ENCODE measurements at places on chromosomes 3 and 15.

DNA sequence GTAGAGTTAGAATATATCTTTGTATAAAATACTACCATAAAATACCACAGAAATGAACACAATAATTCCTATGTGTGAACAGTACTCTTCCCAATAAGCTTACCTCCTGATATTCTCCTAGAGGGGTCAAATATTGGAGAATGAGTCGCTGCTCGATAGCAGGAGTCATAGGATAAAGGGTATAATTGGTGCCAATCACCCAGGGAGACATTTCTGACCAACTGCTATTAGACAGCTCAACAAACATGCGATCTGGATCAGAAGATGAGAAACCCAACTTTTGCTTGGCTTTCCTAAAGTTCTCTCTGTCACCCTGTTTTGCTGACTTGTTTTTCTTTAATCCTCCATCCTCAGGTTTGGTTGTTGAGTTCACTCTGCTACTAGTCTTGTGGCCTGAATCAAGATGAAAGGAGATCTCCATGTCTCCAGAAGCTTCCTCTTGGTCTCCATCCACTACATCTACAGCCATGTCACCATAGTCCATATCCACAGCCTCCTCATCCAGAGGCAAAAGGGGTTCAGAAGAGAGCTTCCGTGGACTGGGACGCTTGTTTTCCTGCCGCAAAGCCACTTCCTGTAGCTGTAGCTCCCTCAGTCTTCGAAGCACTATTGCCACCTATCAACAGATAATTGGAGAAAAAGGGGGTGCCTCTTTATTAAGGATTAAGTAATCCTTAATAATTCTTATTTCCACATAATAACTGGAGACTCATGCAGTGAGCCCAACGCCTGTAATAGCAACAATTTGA, 50.4 kb downstream of the RBM15B start:
- no peaks in the 10 kb centered on the region for H3K27me3 ChIP-seq
- H3K27ac ChIP-seq = no peak overlapping the region

DNA sequence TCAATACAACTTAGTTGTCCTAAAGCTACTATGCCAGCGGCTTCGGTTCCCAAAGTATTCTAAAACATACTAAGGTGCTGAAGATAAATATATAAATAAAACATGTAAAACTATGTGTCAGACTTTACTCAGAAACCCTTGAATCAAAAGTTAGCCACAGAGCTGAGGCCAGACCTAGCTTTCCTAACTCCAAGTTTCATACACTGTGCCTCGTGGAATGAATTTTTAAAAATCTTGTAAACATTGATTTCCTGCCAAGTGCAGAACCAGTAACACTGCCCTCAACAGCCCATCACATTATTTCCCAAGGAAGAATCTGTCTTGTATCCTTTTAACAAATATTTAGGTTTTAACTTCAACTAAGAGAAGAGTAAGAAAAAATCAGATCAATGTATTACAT, 36.4 kb downstream of the TAMM41 start:
- H3K36me3 ChIP-seq = peaks cover 67% of the 10 kb centered on the region
- H3K4me3 ChIP-seq = no peak overlapping the region
- no peaks in the 10 kb centered on the region for H3K27me3 ChIP-seq

GRCh38 chr3:18443665-18444594, 18.8 kb upstream of the SATB1 start:
- H3K4me1 ChIP-seq = peaks cover 27% of the 10 kb centered on the region
- peaks cover 66% of the 10 kb centered on the region for H3K27me3 ChIP-seq
- DNase-seq = peak; percentile 12

DNA sequence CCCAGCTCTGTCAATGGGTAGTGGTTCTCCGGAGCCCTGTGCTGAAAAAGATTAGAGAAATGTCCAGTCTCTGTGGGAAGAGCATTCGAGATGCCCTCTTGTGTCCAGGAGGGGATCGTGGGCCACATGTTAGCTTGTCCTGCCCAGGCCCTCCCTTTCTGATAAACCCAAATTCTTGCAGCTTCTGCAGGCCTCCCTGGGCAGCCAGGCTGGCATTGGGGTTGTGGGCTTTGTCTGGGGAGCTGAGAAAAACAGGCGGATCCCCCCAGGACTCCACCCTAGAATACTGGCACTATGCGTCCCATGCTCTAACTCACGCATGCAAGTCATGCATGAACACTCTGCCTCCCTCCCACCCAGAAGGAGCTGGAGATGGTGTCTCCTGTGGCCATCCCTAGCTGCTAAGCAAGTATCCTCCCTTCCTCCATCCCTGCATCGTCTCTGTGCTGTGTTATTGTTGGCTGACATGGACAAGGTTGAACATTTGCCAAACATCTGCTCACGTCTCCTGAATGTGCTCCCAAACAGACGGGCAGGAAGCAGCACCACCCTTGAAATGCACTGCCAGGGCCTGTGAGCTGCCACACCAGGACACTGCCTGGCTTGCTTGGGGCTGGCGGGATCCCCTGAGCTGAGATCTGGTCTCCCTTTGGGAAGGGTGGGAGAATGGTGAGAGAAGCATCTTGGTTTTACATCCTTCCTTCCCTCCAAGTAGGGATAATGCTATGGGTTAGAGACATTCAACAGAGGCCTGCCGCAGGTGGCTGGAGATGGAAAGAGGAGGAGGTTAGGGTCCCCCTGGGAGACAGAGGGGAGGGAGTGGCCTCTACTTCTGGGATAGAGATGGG, 26.5 kb downstream of the CFAP161 start:
- no peak overlapping the region for H3K4me3 ChIP-seq
- DNase-seq = peak; percentile 65

GRCh38 chr3:156665291-156665690, 9.1 kb upstream of the TIPARP start:
- no peaks in the 10 kb centered on the region for H3K36me3 ChIP-seq
- H3K27ac ChIP-seq = no peak overlapping the region
- peaks cover 7% of the 10 kb centered on the region for H3K4me1 ChIP-seq
- H3K4me3 ChIP-seq = no peak overlapping the region

DNA sequence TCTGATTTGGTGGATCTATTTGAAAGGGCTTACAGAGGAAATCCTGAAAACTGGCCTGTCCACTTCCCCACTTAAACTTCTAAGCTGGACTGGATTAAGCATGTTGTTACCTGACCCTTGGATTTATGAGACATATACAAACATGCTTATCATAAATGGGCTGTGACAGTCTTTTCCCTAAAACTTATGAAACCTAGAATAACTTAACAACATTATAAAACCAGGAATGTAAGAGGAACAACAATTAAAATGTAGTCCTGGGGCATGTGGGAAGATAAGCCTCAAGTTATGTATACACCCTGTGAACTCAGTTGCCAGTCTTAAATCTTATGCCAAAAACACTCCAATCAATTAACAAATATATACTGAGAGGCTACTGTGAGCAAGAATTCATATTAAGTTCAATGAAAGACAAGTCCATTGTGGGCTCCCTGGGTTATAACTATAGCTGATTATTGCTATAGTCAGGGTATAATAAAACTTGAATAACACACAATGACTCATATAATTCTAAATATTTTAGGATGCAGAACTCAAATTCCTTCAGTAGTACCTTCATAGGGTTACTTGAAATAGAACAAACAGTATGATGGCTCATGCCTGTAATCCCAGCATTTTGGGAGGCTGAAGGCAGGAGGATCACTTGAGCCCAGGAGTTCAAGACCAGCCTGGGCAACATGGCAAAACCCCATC, 87.2 kb upstream of the PPIB start:
- DNase-seq = no peak
- H3K4me3 ChIP-seq = no peak overlapping the region
- H3K4me1 ChIP-seq = peaks cover 33% of the 10 kb centered on the region
- H3K27ac ChIP-seq = no peak overlapping the region
- H3K36me3 ChIP-seq = no peaks in the 10 kb centered on the region
- H3K27me3 ChIP-seq = no peaks in the 10 kb centered on the region

DNA sequence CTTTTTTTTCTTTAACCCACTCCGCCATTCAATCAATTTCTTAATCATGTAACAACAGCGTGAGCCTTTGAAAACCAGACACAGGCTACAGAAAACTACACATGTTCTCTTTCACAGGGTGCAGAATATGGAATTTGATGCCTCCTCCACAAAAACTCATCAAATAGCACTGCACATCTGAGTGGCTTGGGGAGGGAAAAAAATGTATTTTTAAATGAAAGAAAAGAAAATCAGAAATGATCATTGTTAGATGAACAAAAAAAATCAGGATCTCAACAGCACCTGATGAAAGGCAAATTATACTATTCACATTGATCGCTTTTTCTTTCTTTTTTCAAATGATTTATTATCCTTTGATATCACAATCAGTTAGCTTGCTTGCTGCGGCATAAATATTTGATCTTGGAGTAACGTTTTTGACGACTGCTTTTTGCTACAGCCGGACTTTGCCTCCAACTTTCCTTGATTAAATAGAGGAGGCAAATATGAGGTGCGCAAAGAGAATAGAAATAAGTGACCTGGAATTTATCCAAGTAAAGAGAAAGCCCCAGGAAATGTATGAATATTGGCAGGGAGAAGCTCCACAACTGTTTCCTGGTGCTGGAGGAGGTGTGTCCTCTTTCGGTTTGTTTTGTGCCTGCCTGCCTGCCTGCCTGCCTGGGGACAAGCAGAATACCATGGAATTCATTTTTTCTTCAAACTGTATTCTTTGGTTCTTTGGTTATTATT, 63.1 kb downstream of the EDEM1 start:
- no peak overlapping the region for H3K27ac ChIP-seq
- peaks cover 8% of the 10 kb centered on the region for H3K27me3 ChIP-seq
- no peak for DNase-seq
- H3K4me3 ChIP-seq = peak overlapping the region; percentile 38
- no peaks in the 10 kb centered on the region for H3K36me3 ChIP-seq
- no peaks in the 10 kb centered on the region for H3K4me1 ChIP-seq

DNA sequence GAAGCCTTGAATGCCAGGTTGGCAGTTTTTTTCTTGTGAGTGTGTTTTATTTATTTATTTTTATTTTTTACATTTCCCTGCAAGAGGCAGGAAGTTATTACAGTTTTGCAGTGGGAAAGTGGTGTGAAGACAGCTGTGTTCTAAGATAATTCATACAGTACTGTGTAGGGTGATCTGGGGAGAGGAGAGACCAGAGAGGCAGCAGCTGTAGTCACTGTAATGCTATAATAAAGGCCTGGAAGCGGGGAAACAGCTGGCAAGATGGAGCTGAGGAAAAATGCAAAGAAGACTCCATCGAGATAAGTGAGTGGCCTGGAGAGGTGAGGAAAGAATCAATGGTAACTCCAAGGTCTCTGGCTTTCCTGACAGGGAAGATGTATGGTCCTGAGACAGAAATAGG, 23.1 kb downstream of the CNTN3 start:
- H3K36me3 ChIP-seq = no peaks in the 10 kb centered on the region
- no peaks in the 10 kb centered on the region for H3K27me3 ChIP-seq
- no peak overlapping the region for H3K4me3 ChIP-seq
- no peaks in the 10 kb centered on the region for H3K4me1 ChIP-seq
- DNase-seq = no peak

DNA sequence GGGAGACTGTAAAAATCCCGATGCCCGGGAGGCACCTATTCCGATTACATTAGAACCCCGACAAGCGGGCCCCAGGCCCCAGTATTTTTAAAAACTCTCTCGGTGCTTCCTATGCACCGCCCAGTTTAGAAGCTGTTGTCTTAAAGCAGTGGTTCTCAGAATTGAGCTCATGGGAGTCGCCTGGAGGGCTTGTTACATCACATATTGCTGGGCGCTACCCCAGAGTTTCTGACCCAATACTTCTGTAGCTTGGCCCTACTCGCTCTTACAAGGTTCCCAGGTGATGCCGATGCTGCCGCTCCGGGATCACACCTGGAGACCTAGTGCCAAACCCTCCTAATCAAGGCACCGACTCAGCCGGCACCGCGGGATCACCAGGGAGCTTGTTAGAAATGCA, 35.2 kb downstream of the CPN2 start:
- no peak overlapping the region for H3K27ac ChIP-seq
- H3K36me3 ChIP-seq = peaks cover 4% of the 10 kb centered on the region
- H3K4me1 ChIP-seq = peaks cover 28% of the 10 kb centered on the region

DNA sequence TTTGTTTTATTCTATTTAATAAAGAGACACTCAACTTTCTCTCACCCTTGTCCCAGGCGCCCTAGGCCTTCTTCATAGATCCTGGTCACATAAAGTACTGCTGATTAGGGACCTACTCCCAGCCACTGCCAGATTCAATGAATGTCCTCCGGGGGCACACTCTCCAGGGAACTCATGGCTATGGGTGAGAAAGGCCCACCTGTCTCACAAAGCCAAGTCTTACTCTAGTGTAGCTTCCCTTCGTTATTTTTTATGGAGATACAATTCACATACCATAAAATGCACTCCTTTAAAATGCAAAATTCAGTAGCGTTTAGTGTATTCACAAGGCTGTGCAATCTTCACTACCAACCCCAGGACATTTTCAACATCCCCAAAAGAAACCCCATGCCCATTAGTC, 87.8 kb downstream of the ADCY5 start:
- H3K27ac ChIP-seq = peak overlapping the region; percentile 22
- peaks cover 61% of the 10 kb centered on the region for H3K4me1 ChIP-seq
- H3K4me3 ChIP-seq = no peak overlapping the region
- DNase-seq = no peak
- no peaks in the 10 kb centered on the region for H3K36me3 ChIP-seq

GRCh38 chr3:66603151-66603611, 102.4 kb upstream of the LRIG1 start:
- no peaks in the 10 kb centered on the region for H3K4me1 ChIP-seq
- no peak overlapping the region for H3K4me3 ChIP-seq
- no peak for DNase-seq
- no peaks in the 10 kb centered on the region for H3K36me3 ChIP-seq
- H3K27me3 ChIP-seq = no peaks in the 10 kb centered on the region

DNA sequence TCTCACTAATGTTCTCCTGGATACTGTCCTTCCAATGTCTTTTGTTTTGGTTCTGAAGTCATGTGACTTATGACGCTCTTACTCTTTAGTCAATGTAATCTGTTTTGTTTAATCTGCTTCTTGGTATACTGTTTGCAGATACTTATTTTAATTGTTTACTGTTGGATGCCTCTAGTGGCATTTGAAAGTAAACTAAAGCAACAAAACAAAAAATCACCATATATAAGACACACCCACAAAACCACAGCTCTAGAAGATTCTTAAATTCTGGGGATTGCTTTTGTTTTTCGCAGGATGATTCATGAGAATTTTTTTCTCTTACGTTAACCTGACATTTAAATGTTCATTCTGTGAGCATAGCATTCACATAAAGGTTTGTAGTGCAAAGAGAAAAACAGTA, 16.8 kb downstream of the SLC25A26 start:
- no peaks in the 10 kb centered on the region for H3K27me3 ChIP-seq
- no peak overlapping the region for H3K27ac ChIP-seq
- peaks cover 23% of the 10 kb centered on the region for H3K36me3 ChIP-seq
- no peaks in the 10 kb centered on the region for H3K4me1 ChIP-seq
- H3K4me3 ChIP-seq = no peak overlapping the region
- DNase-seq = no peak

GRCh38 chr3:152382312-152383135, 113.8 kb downstream of the MBNL1 start:
- peak overlapping the region; percentile 53 for H3K4me3 ChIP-seq
- no peaks in the 10 kb centered on the region for H3K27me3 ChIP-seq
- no peak for DNase-seq
- H3K4me1 ChIP-seq = peaks cover 98% of the 10 kb centered on the region
- no peaks in the 10 kb centered on the region for H3K36me3 ChIP-seq

- H3K36me3 ChIP-seq = no peaks in the 10 kb centered on the region
- peak overlapping the region; percentile 79 for H3K27ac ChIP-seq
- H3K4me1 ChIP-seq = peaks cover 72% of the 10 kb centered on the region
- DNase-seq = no peak
- H3K27me3 ChIP-seq = no peaks in the 10 kb centered on the region
- no peak overlapping the region for H3K4me3 ChIP-seq
These were observed 100.8 kb downstream of the SLCO3A1 start for GRCh38 chr15:91954292-91954691.

Data from left ventricle myocardium inferior (tissue), 1 donor.